ENCODE measurements at places on chromosomes 7 and 10.

DNA sequence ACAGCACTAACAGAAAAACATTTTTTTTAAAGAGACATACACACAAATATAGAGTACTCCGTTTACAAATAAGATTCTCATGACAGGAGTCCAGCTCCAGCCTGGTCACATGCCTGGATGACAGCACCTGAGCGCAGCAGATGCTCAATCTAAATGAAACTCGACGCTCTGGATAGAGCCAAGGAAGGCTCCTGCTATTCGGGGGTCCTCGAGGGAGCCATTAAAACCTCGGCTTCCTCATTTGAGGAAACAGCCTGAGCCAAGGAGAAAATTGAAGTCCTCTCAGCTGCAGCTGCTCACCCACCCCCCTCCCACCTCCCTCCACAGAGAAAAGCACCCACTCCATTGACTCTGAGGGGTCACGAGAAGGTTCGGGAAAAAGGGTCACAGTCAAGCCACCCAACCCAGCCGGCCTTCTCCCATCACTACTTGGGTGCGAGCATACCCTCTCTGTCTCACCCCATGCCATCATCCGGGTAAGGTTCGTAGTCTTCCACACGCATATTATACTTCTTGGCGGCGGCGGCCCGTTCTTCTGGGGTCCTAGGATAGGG lies 673 bp downstream of the NDUFB8 start:
- DNase-seq: no peak

DNA sequence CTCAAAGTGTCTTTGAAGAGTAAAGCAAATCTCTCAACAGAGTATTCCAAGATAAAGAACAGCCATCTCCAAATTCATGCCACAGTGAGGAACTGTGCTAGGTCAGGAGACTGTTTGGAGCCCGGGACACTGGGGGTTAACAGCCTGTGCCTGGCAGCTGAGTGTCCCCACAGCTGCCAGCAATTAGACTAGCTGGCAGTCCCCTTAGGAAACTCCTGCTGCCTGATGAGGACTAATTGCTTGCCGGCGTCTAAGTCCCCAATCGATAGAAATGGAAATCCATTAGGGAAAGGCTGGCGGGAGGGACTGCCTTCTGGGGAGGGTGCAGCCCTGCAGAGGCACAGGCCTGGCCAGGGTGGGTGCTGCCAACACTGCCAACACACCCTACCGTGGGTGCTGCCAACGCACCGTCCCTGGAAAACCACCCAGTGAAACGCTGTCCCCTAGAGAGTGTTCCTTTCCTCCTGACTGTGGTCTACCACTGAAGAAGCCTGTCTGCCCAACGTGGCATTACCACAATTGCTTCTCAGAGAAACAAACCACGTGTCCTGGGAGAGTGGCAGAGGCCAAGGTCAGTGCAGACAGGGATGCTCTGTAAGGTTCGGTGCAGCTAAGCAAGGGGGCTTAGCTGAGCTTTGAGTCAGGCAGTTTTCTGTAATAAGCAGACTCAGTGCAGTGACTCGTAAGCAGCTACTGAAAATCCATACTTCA lies 60.8 kb downstream of the XRCC2 start:
- DNase-seq: no peak

- no peak for DNase-seq
Measured at GRCh38 chr7:7136466-7137381, 45.6 kb upstream of the C1GALT1 start.

DNA sequence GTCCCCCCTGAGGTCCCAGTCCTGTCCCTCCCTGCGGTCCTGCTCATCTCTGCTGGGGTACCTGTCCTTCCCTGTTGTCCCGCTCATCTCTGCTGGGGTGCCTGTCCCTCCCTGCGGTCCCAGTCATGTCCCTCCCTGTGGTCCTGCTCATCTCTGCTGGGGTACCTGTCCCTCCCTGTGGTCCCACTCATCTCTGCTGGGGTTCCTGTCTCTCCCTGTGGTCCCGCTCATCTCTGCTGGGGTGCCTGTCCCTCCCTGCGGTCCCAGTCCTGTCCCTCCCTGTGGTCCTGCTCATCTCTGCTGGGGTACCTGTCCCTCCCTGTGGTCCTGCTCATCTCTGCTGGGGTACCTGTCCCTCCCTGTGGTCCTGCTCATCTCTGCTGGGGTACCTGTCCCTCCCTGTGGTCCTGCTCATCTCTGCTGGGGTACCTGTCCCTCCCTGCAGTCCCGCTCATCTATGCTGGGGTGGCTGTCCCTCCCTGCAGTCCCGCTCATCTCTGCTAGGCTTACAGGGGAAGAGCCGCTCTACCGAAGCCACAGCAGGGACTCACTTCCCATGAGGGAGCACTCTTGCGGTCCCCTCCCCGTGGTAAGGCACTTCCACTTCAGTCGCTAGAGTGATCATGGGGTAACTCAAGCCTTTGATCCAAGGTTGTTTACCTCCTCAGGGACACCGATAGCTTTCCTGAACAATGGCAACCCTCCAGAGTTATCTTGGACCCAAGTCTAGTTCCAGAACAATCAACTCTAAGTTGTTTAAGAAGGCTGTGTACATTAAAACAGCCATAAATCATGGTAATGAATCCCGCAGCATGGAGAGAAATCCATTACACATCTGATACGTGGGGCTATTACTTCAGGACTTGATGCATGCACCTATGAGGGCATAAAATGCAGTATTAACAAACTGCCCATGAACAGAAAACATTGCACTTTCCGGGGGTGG lies 46.8 kb upstream of the MNX1 start:
- no peak for DNase-seq

GRCh38 chr10:113427811-113428558 lies 124.9 kb upstream of the HABP2 start:
- DNase-seq: no peak

- DNase-seq: no peak
Measured at GRCh38 chr10:98339799-98340198, 71.8 kb upstream of the LOXL4 start.

DNA sequence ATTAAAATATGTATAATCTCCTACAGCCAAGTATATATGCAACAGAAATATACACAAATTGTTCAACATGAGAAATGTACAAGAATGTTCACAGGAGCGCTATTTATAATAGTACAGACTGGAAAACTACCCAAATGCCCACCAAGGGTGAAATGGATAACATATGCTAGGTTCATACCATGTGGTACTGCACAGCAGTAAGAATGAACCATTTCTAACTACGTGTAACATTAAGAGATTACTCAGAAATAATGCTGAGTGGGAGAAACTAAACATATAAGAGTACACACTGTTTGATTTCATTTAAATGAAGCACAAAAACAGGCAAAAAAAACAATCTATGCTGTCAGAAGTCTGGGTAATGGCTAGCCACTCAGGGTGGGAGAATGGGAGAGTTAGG lies 45.8 kb downstream of the RNLS start:
- no peak for DNase-seq
